ENCODE measurements at places on chromosomes 6 and 20. TPM values are rescaled to one million over a fixed set of nuclear protein-coding genes. Genes with fewer than 3 reads are reported as not detected.

Gene SLC17A1
- total RNA-seq, result not detected

Gene SAMD10
- 1.2 TPM for total RNA-seq

Gene ZSCAN26
- total RNA-seq, result 36.3 TPM

Gene TNXB
- 167 TPM for total RNA-seq

DNA sequence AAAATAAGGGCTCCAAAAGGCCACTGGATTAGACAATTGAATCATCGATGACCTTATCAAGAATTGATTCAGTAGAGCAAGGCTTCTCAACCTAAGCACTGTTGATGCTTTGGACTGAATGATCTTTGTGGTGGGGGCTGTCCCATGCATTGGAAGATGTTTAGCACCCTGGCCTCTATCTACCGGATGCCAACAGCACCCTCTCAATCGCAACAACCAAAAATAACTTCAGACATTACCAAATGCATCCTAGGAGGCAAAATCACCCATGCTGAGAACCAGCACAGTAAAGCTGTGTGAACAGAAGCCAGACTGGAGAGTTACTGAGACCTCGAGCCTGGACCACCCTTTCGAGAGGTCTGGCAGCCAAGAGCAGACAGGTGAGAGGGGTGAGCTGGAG lies 67.5 kb downstream of the TBC1D7 start:
- H3K27ac ChIP-seq, result no peak overlapping the region
- no peaks in the 10 kb centered on the region for H3K36me3 ChIP-seq
- H3K4me3 ChIP-seq, result no peak overlapping the region
- no peaks in the 10 kb centered on the region for H3K4me1 ChIP-seq

GRCh38 chr6:38877721-38878120 lies 162.6 kb downstream of the DNAH8 start:
- DNase-seq, result no peak
- H3K27ac ChIP-seq, result no peak overlapping the region
- no peaks in the 10 kb centered on the region for H3K36me3 ChIP-seq
- no peaks in the 10 kb centered on the region for H3K4me1 ChIP-seq
- H3K27me3 ChIP-seq, result no peaks in the 10 kb centered on the region

DNA sequence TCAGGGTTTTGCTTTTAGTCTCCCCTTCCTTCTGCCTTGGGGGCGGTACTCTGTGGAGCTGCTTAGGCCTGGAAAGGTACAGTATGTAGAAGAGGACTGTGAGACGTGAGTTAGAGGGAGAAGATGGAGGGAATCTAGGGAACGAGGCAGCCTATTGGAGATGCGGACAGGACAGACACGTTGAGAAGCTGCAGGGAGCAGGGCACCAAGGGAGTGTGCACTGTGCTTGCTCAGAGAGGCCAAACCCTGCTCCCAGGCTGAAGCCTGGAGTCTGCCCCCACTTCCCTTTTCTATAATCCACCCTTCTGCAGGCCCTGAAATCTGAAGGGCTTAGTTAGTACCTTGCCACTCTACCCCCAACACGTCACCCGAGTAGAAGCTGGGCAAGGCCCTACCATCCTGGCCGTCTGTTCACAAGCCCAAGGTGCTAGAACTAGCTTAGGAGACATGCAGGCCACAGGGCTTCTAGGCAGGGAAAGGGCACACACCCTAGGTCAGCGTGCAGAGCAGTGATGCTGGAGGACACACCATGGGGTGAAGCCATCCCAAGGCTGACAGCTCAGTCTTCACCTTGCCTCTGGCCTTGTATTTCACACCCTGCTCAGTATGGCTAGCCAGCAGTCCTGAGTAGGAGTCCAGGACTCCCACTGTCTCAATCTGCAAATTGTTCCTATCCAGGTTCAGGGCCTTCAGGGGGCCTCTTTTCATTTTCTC lies 6.9 kb downstream of the TP53INP2 start:
- no peaks in the 10 kb centered on the region for H3K4me1 ChIP-seq
- H3K27me3 ChIP-seq, result no peaks in the 10 kb centered on the region
- H3K4me3 ChIP-seq, result no peak overlapping the region
- no peak overlapping the region for H3K27ac ChIP-seq
- H3K36me3 ChIP-seq, result no peaks in the 10 kb centered on the region
- DNase-seq, result no peak

DNA sequence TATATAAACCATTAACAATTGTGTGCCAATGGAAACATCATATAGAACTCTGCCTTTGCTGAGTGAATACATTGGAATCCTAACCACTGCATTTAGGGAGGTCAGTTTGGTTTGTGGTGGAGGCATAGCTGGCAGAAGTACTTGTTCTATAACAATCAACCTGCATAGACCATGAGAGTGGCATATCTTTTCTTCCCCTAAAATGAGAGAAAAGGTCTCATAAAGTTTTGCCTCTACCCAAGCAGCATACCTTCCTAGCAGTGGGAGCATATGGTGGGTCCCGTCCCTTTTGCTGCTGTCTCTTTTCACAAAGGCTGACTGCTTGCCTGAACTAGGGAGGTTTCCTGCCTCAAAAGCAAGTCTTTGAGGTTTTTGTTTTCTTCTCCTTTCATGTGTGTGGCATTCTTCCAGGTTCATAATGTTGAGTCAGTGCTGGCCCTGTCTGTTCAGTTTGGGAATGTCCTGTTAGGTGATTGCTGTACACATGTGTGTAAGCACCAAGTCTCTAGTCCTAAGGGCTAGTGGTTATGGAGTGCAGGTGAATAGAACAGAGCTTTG lies 61.2 kb upstream of the SUPT3H start:
- DNase-seq, result no peak
- no peaks in the 10 kb centered on the region for H3K27me3 ChIP-seq
- H3K27ac ChIP-seq, result no peak overlapping the region
- H3K36me3 ChIP-seq, result no peaks in the 10 kb centered on the region
- no peaks in the 10 kb centered on the region for H3K4me1 ChIP-seq
- H3K4me3 ChIP-seq, result no peak overlapping the region

DNA sequence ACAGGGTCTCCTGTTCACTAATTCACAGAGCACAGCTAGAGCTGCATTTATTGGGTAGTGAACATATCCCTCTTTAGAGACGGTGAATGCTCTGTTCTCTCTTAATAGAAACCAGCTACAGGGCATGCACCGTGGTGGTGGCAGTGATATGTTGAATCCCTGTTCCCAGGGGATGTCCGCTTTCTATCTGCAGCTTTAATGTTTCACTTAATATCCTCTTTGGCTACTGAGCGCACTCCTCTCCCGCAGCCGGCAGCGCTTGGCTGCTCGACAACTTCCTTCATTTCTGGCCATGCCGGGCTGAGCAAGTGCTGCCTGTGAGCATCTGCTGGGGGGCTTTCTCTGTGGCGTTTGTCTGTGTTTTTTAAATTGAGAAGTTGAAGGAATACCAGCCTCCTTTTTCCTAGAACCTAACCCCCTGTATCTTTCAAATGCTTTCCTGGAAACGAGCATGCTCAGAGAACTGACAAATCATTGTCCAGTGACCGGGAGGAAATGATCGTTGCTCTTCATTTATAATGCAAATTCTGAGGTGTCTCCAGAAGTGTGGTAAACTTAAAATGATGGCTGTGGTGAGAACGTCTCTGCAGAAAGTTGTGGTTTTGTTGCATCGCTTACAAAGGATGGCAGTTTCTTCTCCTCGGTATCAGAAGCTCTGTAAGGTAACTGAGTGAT lies 297.9 kb downstream of the UTRN start:
- no peak for DNase-seq
- no peak overlapping the region for H3K4me3 ChIP-seq

DNA sequence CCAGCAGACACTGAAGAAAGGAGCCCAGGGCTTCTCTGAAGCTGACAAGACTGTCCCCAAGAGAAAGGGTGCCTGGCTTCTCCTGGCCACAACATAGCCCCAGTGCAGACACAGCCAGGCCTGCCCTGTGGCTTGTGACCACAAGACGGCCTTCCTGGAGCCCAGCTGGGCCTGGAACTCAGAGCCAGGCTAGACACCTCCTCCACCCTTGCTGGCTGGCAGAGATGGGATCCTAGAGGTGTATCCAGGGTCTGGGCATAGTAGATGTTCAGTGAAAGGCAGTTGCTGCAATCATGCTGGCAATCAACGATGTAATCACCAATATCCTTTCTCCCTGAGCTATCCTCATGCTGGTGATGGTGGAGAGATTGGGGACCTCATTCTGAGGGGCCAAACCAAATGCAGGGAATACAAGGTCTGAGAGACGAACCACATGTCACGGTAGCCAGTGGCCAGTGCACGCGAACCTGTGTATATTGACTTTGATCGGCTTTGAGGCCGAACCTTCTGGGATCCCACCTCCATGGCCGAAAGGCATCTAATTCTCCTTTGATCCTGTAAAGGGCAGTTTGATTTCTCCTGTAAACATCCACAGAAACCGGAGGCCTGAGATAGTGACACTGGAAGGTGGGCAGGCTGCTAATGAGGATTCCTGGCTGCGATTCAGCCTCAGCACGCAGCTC lies 115.2 kb downstream of the PSMB1 start:
- H3K4me3 ChIP-seq, result no peak overlapping the region
- H3K27me3 ChIP-seq, result no peaks in the 10 kb centered on the region
- no peaks in the 10 kb centered on the region for H3K36me3 ChIP-seq
- peaks cover 9% of the 10 kb centered on the region for H3K4me1 ChIP-seq
- DNase-seq, result no peak

DNA sequence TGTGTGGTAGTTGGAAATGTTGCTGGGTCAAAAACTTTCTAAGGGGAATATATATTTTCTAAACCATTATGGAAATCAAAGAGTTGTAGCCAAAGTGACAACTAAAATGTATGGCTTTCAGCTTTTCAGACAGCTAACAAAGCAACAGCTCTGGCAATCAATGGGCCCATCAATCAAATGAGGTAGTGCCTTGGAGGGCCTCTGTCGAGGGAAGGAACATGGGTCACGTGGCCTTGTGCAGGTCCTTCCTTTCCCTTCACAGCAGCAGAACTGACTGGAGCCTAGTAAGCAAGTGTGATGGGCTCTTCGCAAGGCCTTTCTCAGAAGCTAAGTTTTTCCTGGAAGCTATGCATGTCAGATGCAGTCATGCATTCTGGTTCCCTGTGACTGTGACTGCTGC lies 17.9 kb downstream of the FAXC start:
- no peak overlapping the region for H3K27ac ChIP-seq
- no peak overlapping the region for H3K4me3 ChIP-seq
- DNase-seq, result no peak
- no peaks in the 10 kb centered on the region for H3K4me1 ChIP-seq

GRCh38 chr20:54488442-54488841 lies 13.0 kb downstream of the DOK5 start:
- H3K36me3 ChIP-seq, result no peaks in the 10 kb centered on the region
- H3K4me3 ChIP-seq, result no peak overlapping the region
- no peaks in the 10 kb centered on the region for H3K27me3 ChIP-seq
- no peak for DNase-seq
- H3K27ac ChIP-seq, result no peak overlapping the region

DNA sequence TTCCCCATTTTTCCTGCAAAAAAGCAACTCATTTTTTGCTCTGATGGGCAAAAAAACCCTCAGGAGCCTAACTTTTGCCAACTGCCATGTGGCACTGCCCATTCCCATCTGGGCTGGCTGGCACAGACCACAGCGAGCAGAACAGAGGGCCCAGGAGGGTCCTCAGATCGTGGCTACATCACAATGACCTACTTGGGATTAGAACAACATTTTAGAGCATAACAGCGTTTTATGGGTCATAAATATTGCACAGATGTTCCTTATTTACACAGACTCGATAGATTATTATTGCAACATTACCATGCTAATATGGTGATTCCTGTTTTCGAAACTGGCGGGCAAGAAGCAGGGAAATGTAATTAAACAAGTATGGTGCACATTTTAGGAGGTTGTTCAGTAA lies 28.0 kb downstream of the PTPRT start:
- H3K4me1 ChIP-seq, result no peaks in the 10 kb centered on the region
- no peaks in the 10 kb centered on the region for H3K27me3 ChIP-seq
- no peak for DNase-seq

GRCh38 chr20:61876952-61877728 lies 188.5 kb downstream of the TAF4 start:
- H3K4me3 ChIP-seq, result no peak overlapping the region
- H3K36me3 ChIP-seq, result no peaks in the 10 kb centered on the region
- no peaks in the 10 kb centered on the region for H3K4me1 ChIP-seq
- no peaks in the 10 kb centered on the region for H3K27me3 ChIP-seq
- DNase-seq, result no peak

DNA sequence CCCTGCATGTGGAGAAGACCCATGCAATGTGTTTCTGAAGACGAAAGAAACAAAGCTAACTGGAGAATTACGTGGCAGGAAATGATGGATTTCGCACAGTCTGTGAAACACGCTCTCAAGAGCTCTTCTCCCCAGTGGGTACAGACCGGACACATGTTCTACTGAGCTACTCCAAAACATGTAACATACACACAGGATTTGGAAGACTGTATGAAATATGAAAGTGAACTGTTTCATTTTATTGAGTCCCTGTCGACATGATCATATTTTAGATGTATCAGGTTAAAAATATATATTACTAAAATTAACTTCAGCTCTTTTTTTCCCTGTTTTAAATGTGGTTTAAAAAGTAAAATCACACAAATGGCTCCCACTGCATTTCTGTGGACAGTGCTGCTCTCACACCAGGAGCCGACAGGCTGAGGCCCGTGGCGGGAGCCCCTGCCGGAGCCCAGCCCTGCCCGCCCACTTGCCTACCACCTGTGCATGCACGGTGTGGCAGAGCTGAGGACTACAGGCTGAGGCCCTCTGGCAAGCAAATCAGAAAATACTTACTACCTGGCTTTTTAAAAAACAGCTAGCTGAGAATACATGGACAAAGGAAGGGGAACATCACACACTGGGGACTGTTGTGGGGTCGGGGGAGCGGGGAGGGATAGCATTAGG lies 58.9 kb upstream of the NXT1 start:
- H3K4me1 ChIP-seq, result no peaks in the 10 kb centered on the region
- no peaks in the 10 kb centered on the region for H3K27me3 ChIP-seq
- H3K27ac ChIP-seq, result no peak overlapping the region
- DNase-seq, result no peak

- H3K4me3 ChIP-seq, result no peak overlapping the region
- no peaks in the 10 kb centered on the region for H3K27me3 ChIP-seq
- H3K27ac ChIP-seq, result no peak overlapping the region
- DNase-seq, result no peak
- no peaks in the 10 kb centered on the region for H3K4me1 ChIP-seq
- H3K36me3 ChIP-seq, result no peaks in the 10 kb centered on the region
These were observed 11.8 kb downstream of the RIPOR2 start for GRCh38 chr6:24923885-24924401.

- DNase-seq, result no peak
- no peaks in the 10 kb centered on the region for H3K27me3 ChIP-seq
- no peaks in the 10 kb centered on the region for H3K36me3 ChIP-seq
These were observed 296.6 kb upstream of the MANEA start for GRCh38 chr6:95280686-95281273.

DNA sequence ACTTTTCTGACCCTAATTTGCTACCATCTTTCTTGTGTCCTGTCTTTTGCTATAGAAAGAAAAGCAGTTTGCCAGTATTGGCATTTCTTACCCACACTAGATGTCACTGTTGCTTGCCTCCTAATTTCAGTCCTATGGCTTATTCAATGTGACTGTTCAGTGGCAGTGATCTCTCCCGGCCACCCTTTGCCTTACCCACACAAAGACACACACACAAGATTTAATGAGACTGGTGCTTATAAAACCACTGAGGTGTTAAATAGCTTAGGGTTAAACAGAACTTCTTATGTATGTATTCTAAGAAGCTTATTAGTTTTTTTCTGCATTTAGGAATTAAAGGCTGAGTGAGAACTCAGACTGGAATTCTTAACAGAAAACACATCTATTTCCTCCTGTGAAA lies 233.6 kb upstream of the ASCC3 start:
- H3K27ac ChIP-seq, result no peak overlapping the region
- no peak overlapping the region for H3K4me3 ChIP-seq
- H3K4me1 ChIP-seq, result no peaks in the 10 kb centered on the region
- no peaks in the 10 kb centered on the region for H3K27me3 ChIP-seq
- DNase-seq, result no peak
